ENCODE measurements at places on chromosomes 1 and 21. TPM values are rescaled to one million over a fixed set of nuclear protein-coding genes. Genes with fewer than 3 reads are reported as not detected.

HSD11B1 gene
- total RNA-seq = 2.3 TPM

TIE1 gene
- total RNA-seq = 18.5 TPM

LAPTM5 gene
- 10.7 TPM for total RNA-seq

UTS2 gene
- not detected for total RNA-seq
